ENCODE measurements at places on chromosomes 5 and 9. TPM values are rescaled to one million over a fixed set of nuclear protein-coding genes. Genes with fewer than 3 reads are reported as not detected.

DBH gene
- not detected for total RNA-seq

LHX2 gene
- total RNA-seq: not detected

CD180 gene
- total RNA-seq: not detected

NTRK2 gene
- 0.02 TPM for total RNA-seq

GTF3C4 gene
- 23.4 TPM for total RNA-seq

CRB2 gene
- total RNA-seq: 0.10 TPM

ZNF462 gene
- 0.23 TPM for total RNA-seq
